ENCODE measurements at places on chromosomes 1 and 21.

GRCh38 chr1:224498574-224499170, 64.1 kb upstream of the WDR26 start:
- DNase-seq: no peak

DNA sequence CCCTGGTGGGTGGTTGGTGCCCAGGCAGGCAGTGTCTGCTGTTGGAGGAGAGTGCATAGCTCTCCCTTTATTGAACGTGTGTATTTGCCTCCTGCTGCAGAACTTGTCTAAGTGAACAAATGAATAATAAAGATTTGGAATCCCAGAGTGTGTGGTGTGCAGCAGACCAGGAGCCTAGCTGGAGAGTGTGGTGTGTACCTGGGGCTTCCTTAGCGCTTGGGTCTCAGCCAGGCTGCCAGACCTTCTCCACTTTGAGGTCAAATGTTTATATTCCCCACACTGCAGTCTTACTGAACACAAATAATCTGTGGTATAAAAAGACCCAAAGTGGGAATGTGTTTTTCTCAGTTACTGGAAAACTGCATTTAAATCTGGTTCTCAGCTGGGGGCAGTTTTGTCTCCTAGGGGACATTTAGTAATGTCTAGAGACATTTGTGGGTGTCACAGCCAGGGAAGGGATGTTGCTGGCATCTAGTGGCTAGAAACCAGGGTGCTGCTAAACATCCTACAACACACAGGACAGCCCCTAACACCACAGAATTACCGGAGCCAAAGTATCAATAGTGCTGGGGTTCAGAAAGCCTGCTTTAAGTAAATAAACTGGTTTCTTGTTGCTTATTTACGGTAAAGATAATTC, 23.6 kb downstream of the SLC37A1 start:
- DNase-seq: no peak

GRCh38 chr1:119001181-119002027, 13.3 kb upstream of the TBX15 start:
- no peak for DNase-seq

DNA sequence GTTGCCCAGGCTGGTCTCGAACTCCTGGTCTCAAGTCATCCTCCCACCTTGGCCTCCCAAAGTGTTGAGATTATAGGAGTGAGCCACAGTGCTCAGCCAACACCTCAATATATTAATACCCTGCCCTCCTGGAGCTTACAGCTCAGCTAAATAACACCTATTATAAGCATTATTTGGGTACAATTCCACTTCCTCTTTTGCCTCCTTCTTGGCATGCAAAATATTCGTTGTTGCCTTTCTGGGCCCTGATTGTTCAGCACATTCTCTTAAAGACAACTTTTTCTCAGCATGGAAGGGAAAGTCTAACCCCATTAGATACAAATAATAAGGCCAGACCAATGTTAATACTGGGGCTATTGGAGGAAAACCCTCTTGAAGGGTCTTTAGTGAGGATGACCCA, 2.8 kb downstream of the PAQR7 start:
- DNase-seq: no peak

GRCh38 chr1:203677771-203678170, 51.1 kb downstream of the ATP2B4 start:
- DNase-seq: no peak

- DNase-seq: no peak
Measured at GRCh38 chr1:212860713-212861581, 2.9 kb downstream of the FLVCR1 start.

DNA sequence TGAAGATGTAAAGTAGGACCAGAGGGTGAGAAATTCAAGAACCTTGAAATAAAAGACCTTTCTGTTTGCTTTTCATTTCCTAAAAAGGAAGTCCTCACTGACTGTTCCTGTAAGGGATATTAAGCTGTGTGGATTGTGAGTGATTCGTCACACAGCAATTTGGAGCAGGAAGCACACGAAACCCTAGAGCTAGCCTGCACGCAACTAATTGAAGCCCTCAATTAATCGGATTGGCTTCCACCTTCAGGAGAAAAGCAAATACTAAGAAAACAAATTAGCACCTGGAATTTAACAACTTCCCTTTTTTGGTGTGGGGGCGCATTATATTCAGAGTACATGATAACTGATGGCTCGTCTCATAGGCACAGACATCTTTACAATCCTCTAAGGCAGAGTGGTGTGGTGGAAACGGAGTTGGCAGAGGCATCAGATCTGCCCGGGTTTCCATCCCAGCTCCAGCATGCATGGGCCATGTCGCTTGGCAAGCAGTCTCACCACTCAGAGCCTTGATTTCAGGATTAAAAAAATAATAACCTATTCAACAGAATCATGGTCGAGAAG, 95.2 kb downstream of the KCNJ15 start:
- peak; percentile 61 for DNase-seq

DNA sequence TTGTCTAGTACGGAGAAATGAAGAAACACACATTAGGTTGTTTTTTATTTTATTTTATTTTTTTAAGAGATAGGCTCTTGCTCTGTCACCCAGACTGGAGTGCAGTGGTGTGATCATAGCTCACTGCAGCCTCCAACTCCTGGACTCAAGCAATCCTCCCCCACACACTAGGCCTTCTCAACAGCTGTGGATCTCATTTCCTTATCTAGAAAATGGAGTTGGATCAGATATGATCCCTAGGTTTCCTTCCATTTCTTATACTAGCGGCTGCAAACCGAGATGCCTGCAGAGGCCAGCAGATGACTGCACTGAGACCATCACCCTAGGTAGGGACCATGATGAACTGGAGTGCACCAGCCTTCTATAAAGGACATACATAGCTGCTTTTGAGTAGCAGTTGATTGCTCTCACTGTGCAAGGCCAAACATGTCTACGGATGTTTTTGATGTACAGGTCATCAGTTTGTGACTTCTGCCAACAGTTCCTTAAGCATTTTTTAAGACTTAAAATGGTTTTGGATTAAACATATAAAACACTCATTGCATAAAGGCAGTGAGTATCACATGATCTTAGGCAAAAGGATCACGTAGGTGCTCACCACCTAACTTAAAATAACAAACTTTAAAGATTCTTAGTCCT, 11.4 kb upstream of the KLHL12 start:
- no peak for DNase-seq

DNA sequence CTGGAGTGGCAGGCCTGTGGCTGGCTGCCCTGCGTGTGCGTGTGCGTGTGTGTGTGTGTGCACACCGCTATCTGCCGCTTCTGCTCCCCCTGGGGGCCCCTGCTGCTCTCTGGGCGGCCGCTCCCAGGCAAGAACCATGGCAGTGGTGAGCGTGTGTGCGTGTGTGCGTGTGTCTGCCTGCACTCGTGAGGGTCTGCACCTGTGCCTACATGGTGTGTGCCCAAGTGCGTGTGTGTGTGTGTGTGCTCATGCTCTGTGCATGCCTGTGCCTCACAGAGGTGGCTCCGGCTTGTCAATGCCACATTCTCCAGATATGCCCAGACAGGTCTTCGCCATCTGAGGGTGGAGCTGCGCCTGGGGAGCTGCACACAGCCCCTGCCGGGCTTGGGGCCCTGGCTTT, 18.7 kb upstream of the PEX10 start:
- DNase-seq: no peak

DNA sequence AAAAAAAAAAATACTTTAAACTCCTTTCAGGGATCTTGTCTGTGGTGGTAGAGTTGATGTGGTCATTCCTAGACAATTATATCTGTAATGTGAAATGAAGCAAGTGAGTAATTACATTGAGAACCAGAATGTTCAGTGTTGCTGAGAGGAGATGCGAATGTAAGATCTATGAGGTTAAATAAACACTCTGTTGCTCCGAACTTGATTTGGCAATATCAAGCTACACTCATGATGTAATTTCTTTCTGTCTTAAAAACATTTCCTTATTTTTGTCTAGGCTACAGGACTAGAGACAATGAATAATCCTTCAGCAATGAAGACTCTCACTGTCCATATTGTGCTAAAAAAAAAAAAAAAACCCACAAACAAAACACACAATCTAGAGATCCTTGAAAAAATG, 63.1 kb upstream of the IGSF5 start:
- peak; percentile 28 for DNase-seq

GRCh38 chr1:235910357-235911299, 43.9 kb upstream of the LYST start:
- DNase-seq: peak; percentile 97

DNA sequence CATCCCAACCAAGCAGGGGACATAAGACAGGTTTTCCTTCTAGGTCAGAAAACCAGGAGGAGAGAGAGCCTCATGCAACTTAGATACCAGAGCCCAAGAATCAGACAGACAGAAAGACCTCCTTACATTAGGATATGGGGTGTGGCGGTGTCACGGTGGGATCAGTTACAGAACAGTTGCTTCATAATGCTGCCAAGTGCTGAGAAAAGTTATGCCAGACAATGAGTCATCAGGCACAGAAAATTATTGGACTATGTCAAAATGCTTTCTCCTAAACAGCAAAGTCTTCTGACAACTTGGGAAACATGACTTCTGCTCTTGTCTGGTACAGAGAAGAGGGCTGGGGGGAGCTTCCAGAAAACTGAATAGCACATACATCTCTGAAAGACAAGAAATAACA, 1120.2 kb upstream of the TMPRSS15 start:
- peak; percentile 5 for DNase-seq

- DNase-seq: no peak
Measured at GRCh38 chr1:241702442-241703373, 50.6 kb downstream of the WDR64 start.

DNA sequence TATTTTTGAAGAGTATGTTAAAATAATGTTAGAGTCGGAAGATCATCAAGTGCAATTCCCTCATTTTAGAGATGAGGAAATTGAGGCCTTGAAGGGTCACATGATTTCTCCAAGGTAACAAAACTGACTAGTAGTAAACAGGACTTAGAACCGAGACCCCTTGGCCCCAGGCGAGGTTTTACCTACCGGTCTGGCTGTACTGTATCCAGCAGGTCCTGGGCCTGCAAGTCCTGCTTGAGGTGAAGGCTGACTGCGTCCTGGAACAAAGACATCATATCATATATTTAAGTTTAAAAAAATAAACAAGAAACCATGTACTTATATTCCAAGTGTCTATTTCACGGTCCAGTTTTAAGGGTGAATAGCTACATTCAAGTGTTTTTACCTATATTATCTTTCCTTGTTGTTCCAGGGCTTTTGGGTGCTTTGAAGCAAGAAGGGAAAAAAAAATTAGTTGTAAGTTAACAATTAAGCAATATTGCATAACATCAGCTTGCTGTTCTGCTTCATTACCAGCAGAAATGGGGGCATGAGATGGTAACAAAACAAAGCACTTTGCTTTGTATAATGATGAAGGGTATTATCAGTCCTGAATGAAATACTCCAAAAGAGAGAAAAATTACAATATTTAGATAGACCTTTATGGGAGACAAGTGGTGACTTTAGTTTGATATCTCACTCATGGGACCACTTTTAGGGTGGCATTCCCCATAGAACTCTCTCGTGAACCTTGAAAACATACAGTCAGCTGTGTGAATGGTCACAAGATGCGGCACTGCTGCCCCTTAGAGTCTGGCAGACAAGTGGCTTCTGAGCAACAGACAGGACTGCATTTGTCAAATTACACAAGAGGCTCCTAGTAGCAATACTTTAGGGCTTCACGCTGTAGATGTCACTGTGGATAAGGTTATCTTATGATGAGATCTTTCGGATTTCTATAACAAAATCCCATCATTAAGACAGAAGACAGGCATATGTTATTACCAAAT, 29.8 kb upstream of the CFAP298 start:
- DNase-seq: no peak

DNA sequence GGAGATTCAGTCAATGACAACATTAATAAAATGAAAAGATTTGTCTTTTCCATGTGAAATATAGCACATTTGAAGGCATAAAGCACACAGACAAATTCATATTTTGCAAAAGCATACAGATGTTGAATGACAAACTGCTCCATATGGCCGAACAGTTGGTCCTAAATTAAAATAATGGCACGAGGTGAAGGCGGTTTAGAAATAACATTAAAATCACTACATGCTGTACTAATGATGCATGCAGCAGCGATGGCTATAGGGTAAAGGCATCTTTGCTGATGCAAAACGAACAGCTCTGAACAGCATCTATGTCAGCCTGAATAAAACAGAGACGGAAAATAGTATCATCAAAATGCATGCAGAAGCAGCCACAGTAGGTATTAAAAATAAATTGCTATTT, 102.6 kb downstream of the TTLL7 start:
- no peak for DNase-seq

DNA sequence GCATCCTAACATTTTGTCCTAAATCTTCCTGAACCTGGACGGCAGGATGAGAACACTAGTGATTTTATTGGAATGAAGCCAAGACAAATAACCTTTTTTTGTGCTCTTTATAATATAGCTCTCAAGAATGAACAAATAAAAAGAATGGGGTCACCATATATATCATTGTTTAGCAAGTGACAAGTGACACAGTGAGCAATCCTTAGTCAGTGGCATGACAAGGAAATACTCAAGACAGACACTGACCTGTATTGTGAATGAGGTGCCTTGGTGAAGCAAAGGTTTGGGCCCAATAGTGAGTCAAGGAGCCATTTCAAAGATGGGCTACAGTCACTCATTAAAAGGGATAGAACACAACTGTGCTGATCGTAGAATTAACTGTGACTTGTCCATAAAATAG, 35.7 kb downstream of the PTGFR start:
- DNase-seq: no peak

DNA sequence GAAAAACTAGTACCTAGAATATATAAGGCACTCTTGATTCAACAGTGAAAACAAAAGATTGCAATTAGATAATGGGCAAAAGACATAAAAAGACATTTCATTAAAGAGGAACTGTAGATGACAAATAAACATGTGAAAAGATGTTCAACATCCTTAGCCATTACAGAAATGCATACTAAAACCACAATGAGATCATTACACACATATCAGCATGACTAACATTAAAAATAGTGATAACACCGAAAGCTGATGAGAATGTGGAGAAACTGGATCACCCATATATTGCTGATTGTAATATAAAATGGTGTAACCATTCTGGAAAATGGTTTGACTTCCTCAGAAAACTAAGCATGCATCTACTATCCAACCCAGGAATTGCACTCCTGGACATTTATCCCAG, 340.3 kb downstream of the SEC16B start:
- peak; percentile 39 for DNase-seq

GRCh38 chr1:165536016-165536415, 7.8 kb upstream of the LRRC52 start:
- no peak for DNase-seq

DNA sequence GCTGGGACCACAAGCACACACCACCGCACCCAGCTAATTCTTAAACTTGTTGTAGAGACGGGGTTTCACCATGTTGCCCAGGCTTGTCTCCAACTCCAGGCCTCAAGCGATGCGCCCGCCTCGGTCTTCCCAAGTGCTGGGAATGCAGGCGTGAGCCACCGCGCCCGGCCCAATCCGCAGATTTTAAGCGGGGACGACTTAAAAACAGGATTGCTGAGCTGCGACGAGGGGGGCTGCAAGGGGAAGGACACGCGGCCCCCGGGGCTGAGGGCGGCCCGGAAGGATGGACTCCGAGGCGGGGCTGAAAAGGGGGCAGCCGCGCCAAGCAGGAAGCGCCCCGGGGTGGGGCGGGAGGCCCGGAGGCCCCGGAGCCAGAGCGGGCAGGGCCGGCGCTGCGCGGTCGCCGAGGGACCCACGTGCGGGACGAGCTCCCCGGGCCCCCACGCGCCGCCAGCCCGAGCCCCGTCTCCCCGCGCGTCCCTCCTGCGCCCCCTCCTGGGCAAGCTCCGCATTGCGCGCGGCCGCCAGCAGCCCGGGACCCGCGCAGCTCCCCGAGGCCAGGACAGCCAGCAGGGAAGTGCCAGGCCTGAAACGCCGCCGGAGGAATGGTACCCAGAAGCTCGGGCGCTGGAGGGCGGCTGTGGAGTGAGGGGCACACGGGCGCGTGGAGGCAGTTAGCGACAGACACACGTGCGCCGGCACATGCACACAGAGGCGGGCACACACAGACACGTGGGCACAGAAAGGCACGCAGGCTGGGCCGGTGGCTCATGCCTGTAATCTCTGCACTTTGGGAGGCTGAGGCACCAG, 5.5 kb upstream of the PRKCZ start:
- DNase-seq: no peak
